ENCODE measurements at places on chromosomes 5 and 9.

DNA sequence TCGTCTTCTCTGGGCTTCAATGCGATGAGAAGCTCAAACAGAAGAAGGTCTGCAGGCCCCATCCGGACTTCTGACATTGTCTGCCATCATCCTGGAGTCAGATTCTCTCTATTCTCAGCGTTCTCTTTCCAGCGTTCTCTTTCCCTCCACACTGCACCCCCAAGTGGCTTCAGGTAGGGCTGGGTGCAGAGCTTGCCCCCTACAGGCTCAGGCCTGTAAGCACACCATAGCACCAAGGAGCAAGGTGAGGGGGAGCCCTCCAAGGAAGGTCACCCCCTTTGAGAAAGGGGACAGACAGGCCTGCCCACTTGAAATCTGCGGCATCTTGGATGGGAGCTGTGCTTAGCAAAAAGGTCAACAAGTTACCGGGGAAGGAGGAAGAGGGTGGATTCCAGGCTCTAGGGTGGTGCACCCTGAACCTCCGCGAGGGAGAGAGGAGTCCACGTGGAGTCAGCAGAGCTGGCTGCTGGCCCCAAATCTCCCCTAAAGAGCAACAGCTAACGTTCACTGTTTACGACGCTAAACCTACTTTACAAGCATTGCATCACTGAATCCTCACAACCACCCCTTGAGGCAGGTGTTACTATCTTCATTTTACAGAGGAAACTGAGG is 27.5 kb downstream of the GPX3 start:
- DNase-seq = no peak

DNA sequence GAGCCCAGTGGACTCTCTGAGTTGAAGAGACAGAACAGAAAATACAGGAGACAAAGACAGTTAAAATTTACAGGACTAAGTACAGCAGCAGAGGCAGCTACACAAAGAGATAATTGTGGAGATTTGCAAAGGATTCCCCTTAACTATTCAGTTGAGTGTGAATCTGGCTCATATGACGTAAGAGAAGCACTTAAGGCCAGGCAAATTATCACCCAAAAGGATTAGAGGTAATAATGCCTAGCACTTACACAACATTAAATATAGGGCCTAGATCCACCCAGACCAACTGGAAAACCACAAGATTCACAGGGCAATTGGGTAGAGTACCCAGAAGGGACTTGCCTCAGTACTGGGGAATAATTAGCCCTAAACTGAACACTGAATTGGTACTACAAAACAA is 41.3 kb downstream of the ADAMTS6 start:
- no peak for DNase-seq

DNA sequence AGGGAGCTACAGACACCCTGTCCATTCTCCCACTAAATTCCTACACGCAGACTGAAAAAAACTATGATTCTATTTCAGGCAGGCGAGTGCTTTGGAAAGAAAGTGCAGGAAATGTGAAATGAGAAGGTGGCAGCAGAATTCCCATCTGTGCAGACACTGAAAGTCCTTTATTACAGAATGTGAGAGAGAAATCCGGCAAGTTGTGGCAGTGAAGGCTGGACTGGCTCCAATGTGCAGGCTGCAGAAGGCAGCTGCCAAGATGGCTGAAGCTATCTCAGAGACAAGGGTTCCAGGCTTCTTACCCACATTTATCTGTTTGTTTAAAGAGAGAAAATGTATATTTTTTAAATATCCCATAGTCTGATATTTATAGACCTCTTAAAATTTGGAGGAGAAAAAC is 161.8 kb upstream of the VLDLR start:
- DNase-seq = no peak

GRCh38 chr5:71695071-71695470 is 24.0 kb upstream of the CARTPT start:
- DNase-seq = no peak

- no peak for DNase-seq
These were observed 62.1 kb downstream of the KLF9 start for GRCh38 chr9:70352356-70352755.

DNA sequence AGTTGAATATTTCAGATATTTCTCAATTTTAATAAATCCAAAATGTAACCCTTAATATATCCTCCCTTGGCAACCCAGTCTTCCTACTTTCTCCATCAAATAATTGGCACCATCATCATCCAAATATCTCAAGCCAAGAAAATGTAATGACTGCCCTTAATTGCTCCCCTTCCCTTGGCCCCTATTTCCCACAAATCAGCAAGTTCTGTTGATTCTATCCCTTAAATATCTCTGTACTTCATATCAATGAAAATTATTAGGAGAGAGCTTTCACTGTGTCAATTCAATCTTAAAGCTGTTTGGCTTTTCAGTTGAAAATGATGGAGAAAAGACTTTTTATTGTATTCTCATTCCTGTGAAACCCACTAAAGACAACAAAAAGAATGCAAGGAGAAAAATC is 349.8 kb downstream of the HINT1 start:
- DNase-seq = no peak
